Esophagus squamous epithelium (tissue), 5 donors: ENCODE measurements at places on chromosomes 16 and 17. TPM values are rescaled to one million over a fixed set of nuclear protein-coding genes. Genes with fewer than 3 reads are reported as not detected.

- no peak overlapping the region for H3K4me3 ChIP-seq
- H3K27me3 ChIP-seq: no peaks in the 10 kb centered on the region
- no peak for DNase-seq
These were observed 221.2 kb downstream of the PRKCA start for GRCh38 chr17:66523378-66524200.

- peak overlapping the region; percentile 96 for H3K27ac ChIP-seq
- no peaks in the 10 kb centered on the region for H3K27me3 ChIP-seq
- no peak for DNase-seq
These were observed 959 bp downstream of the SSH2 start for GRCh38 chr17:29929006-29929532.

GRCh38 chr16:73149334-73149733, 101.4 kb upstream of the ZFHX3 start:
- H3K27ac ChIP-seq: no peak overlapping the region
- no peaks in the 10 kb centered on the region for H3K36me3 ChIP-seq
- H3K27me3 ChIP-seq: no peaks in the 10 kb centered on the region
- no peaks in the 10 kb centered on the region for H3K4me1 ChIP-seq
- no peak for DNase-seq

DNA sequence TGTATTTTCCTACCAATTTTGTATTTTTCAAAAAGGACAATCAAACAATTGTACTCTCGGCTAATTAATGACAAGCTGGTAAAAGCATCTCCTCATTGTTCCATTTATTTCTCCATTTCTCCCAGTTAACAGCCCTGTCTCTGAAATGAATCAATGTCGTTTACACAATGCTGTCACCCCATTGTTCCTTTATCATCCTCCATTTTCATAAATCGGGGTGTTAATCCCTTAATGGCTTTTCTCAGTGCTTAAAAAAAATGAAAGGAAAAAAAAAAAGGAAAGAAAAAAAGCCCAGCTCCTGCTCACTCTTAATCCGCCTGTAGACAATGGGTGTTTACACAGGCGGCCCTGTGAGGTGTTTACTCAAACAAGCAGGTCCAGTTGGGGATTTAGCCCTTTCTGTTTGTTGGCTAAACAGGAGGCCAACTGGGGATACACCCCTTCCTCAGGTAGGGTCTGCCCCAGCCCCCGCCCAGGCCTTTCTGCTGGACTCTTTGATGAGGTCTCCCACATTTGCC, 86.8 kb upstream of the SALL1 start:
- H3K4me1 ChIP-seq: no peaks in the 10 kb centered on the region
- no peak overlapping the region for H3K4me3 ChIP-seq
- H3K27me3 ChIP-seq: no peaks in the 10 kb centered on the region
- no peaks in the 10 kb centered on the region for H3K36me3 ChIP-seq

DNA sequence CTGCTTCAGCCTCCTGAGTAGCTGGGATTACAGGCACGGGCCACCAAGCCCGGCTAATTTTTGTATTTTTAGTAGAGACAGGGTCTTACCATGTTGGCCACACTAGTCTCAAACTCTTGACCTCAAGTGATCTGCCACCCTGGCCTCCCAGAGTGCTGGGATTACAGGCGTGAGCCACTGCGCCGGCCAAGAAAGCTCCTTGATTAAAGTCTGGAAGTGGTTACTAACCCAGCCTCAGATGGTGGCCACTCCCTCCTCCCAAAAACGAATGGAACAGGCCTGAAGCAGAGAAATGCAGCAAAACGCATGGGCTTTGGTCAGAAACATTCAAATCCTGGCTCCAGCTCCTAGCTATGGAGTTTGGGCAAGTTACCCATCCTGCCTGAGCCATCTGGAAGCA, 11.3 kb downstream of the FKBP10 start:
- H3K4me1 ChIP-seq: no peaks in the 10 kb centered on the region
- H3K36me3 ChIP-seq: peaks cover 4% of the 10 kb centered on the region
- DNase-seq: no peak
- H3K27ac ChIP-seq: no peak overlapping the region

- no peak for DNase-seq
- H3K36me3 ChIP-seq: no peaks in the 10 kb centered on the region
- no peaks in the 10 kb centered on the region for H3K4me1 ChIP-seq
- no peak overlapping the region for H3K4me3 ChIP-seq
- no peaks in the 10 kb centered on the region for H3K27me3 ChIP-seq
- H3K27ac ChIP-seq: no peak overlapping the region
These were observed 19.8 kb upstream of the CMIP start for GRCh38 chr16:81424771-81425170.

- no peaks in the 10 kb centered on the region for H3K27me3 ChIP-seq
- H3K27ac ChIP-seq: no peak overlapping the region
- peaks cover 24% of the 10 kb centered on the region for H3K4me1 ChIP-seq
- no peak for DNase-seq
- H3K36me3 ChIP-seq: no peaks in the 10 kb centered on the region
- no peak overlapping the region for H3K4me3 ChIP-seq
These were observed 11.4 kb downstream of the MYL4 start for GRCh38 chr17:47220531-47220999.

- no peak for DNase-seq
- H3K36me3 ChIP-seq: no peaks in the 10 kb centered on the region
- H3K27ac ChIP-seq: no peak overlapping the region
- H3K4me1 ChIP-seq: no peaks in the 10 kb centered on the region
- no peak overlapping the region for H3K4me3 ChIP-seq
These were observed 290.5 kb downstream of the CEP112 start for GRCh38 chr17:65901394-65901793.

DNA sequence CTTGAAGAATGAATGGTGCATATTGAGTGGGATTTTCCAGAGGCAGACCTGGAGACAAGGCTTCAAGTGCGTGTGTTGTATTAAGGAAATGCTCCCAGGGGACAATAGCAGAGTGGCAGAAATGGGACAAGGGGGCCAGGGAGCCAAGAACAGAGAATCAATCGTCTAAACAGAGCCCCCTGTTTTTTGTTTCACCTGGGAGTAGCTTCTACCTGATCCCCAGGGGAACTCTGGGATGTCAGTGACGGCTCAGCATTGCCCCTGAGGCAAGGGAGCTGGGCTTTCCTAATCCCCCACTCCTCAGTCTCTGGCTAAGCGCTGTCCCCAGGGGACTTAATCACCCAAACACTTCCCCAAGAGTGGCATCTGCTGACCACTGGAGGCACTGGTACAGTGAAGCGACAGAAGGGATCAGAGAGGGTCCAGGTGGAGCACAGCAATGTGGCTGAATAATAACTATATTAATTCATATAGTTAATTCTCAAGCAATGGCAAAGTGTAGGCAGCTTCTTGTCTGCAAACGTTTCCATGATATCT, 35.7 kb upstream of the C16orf78 start:
- H3K4me3 ChIP-seq: no peak overlapping the region
- no peaks in the 10 kb centered on the region for H3K4me1 ChIP-seq
- no peaks in the 10 kb centered on the region for H3K27me3 ChIP-seq
- H3K36me3 ChIP-seq: no peaks in the 10 kb centered on the region

GRCh38 chr17:77256710-77257109, 115.9 kb downstream of the SEC14L1 start:
- H3K4me3 ChIP-seq: no peak overlapping the region
- H3K36me3 ChIP-seq: no peaks in the 10 kb centered on the region
- H3K27me3 ChIP-seq: no peaks in the 10 kb centered on the region
- DNase-seq: no peak

- no peaks in the 10 kb centered on the region for H3K36me3 ChIP-seq
- H3K27ac ChIP-seq: no peak overlapping the region
- no peak for DNase-seq
These were observed 12.5 kb downstream of the C17orf78 start for GRCh38 chr17:37388266-37388665.

DNA sequence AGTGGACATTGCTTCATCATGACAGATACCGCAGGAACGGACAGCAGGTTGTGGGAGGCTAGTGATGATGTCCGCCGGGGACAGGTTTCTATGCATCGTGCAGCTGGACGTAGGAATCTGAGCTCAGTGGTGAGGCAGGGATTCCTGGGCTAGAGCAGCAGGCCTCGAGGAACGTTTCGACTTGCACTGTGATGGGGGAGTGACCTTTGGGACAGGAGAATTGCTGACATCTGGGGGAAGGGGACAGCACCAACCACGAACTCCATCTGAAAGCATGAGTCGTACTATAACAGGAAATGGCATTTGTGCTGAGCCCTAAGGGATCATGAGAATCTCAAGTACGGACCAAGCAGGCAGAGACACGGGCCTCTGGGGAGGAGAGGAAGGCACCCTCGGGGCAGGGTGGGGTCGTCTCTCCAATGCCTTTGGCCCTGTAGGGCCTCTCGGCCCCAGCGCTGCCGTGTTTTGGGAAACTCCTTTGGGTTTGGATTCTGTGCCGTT, 65.8 kb upstream of the ENDOV start:
- no peaks in the 10 kb centered on the region for H3K27me3 ChIP-seq
- DNase-seq: no peak
- no peak overlapping the region for H3K27ac ChIP-seq
- no peaks in the 10 kb centered on the region for H3K4me1 ChIP-seq

- peak overlapping the region; percentile 1 for H3K27ac ChIP-seq
- H3K36me3 ChIP-seq: no peaks in the 10 kb centered on the region
- H3K4me1 ChIP-seq: peaks cover 6% of the 10 kb centered on the region
These were observed 22.2 kb downstream of the SLC43A2 start for GRCh38 chr17:1606352-1606985.

DNA sequence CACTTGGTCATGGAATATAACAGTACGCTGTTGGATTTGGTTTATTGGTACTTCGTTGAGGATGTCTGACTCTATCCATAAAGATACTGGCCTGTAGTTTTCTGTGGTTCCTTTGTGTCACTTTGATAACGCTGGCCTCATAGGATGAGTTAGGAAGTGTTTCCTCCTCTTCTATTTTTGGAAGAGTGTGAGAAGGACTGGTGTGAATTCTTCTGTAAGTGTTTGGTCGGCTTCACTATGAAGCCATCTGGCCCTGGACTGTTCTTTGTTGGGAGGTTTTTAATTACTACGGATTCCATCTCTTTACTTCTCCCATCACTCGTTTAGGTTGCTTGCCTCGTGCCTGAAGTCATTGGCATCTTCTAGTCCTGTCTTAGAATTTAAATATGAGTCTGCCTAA, 117.3 kb downstream of the OR1D5 start:
- no peak overlapping the region for H3K27ac ChIP-seq
- no peak overlapping the region for H3K4me3 ChIP-seq
- peaks cover 17% of the 10 kb centered on the region for H3K4me1 ChIP-seq
- H3K36me3 ChIP-seq: no peaks in the 10 kb centered on the region
- DNase-seq: no peak

- H3K27me3 ChIP-seq: peaks cover 100% of the 10 kb centered on the region
- DNase-seq: no peak
- no peaks in the 10 kb centered on the region for H3K4me1 ChIP-seq
These were observed 218.3 kb downstream of the RBFOX3 start for GRCh38 chr17:79392598-79392997.

DNA sequence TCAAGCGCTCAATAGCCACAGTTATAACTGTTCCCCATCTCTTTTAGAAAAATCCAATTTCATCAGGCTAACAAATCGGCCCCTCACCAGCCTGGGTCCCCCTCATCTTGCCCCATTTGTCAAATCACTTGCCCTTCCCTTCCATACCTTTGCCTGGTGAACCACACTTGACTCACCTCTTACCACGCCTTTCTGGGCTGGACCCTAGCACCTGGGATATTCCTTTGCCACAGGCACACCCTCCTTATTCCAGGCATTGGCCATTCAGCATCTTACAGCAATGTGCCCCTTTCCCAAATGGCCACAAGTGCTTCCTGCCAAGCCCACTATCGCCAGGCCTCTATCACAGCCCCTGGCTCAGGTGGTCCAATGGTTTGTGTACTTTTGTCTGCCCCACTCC, 14.9 kb downstream of the CMTM4 start:
- H3K36me3 ChIP-seq: no peaks in the 10 kb centered on the region
- no peaks in the 10 kb centered on the region for H3K27me3 ChIP-seq
- no peak overlapping the region for H3K4me3 ChIP-seq
- H3K27ac ChIP-seq: no peak overlapping the region

DNA sequence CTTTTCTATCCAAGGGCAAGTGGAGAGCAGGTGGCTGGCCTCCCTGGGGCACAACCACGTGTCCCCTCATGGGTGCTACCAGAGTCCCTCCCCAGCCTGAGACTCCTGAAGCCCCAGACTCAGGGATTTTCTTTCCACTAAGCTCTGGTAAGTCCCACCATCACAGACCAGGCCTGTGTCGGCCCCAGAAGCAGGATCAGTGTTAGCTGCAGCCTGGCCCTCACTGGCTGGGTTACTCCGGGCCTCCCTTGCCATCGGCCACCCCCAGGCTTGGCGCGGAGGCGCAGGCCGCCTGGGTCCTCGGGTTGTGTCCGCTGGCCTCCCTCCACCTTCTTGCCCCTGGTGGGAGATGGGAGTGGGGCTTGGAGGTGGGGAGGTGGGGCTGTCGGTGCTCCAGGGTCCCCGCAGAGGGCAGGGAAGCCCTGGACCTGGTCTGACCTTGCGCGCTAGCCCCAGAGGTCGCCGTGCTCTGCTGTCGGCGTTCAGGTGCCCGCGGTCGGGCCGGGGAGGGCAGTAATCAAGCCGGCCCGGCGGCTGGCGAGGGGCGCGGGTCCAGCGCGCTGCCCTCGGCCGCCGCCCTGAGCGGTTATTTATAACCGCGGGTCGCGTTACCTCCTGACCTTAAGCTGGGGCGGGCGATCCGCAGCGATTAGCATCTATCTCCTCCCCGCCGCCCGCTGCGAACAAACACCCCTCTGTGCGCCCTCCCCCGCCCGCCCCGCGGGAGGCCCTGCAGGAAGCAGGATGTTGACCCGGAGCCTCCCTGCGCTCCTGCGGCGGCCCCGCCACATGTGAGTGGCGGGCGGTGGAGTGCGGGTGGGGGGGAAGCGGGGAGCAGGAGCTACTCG, 78.1 kb upstream of the TOB1 start:
- H3K4me3 ChIP-seq: peak overlapping the region; percentile 67
- H3K36me3 ChIP-seq: no peaks in the 10 kb centered on the region
- peaks cover 18% of the 10 kb centered on the region for H3K4me1 ChIP-seq
- peak overlapping the region; percentile 57 for H3K27ac ChIP-seq
- no peak for DNase-seq

- no peak overlapping the region for H3K4me3 ChIP-seq
- peaks cover 51% of the 10 kb centered on the region for H3K4me1 ChIP-seq
- H3K27me3 ChIP-seq: no peaks in the 10 kb centered on the region
- DNase-seq: no peak
- H3K36me3 ChIP-seq: peaks cover 68% of the 10 kb centered on the region
These were observed 19.1 kb downstream of the FAM83G start for GRCh38 chr17:18985475-18985874.

DNA sequence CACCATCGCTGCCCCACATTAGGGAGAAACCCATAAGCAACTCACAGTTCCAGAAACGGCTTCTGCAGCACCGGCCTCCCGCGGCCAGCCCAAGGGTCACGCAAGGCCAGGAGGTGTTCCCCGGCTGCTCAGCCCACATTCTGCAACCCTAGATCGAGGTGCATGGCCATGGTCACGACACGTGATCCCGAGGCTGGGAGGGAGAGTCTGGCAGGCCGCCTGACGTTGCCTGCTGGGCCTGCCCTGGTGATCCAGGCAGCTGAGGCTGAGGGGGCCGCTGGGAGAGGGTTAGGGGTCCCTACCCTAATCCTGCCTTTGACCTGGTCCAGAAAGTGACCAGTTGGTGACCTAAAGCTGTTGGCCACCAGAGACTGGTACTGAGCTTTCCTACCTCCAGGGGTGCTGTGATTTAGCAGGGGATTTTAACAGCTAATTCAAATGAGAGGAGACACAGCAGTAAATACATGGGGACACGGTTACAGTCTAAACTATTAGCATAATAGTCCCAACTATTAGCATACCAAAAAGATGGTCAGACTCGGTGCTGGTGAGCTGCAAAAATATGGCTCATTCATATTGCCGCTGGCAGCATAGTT, 97.4 kb upstream of the CIBAR2 start:
- peaks cover 18% of the 10 kb centered on the region for H3K4me1 ChIP-seq
- H3K27me3 ChIP-seq: no peaks in the 10 kb centered on the region

GUCY2D gene
- not detected for total RNA-seq

CDH11 gene
- 17.5 TPM for total RNA-seq

TMEM11 gene
- 20.1 TPM for total RNA-seq

HYDIN gene
- 2.4 TPM for total RNA-seq

TMEM238L gene
- 0.42 TPM for total RNA-seq

DOC2B gene
- 8.4 TPM for total RNA-seq

ARL5C gene
- not detected for total RNA-seq
